ENCODE measurements at places on chromosomes 4 and X. TPM values are rescaled to one million over a fixed set of nuclear protein-coding genes. Genes with fewer than 3 reads are reported as not detected.
A peak's percentile ranks its signal among the peaks of the same experiment; 100 is the strongest.

GRCh38 chr4:185165605-185166063, 22.6 kb downstream of the SLC25A4 start:
- no peaks in the 10 kb centered on the region for H3K4me1 ChIP-seq
- no peak for DNase-seq
- H3K27me3 ChIP-seq = no peaks in the 10 kb centered on the region
- H3K27ac ChIP-seq = no peak overlapping the region
- H3K4me3 ChIP-seq = no peak overlapping the region

DNA sequence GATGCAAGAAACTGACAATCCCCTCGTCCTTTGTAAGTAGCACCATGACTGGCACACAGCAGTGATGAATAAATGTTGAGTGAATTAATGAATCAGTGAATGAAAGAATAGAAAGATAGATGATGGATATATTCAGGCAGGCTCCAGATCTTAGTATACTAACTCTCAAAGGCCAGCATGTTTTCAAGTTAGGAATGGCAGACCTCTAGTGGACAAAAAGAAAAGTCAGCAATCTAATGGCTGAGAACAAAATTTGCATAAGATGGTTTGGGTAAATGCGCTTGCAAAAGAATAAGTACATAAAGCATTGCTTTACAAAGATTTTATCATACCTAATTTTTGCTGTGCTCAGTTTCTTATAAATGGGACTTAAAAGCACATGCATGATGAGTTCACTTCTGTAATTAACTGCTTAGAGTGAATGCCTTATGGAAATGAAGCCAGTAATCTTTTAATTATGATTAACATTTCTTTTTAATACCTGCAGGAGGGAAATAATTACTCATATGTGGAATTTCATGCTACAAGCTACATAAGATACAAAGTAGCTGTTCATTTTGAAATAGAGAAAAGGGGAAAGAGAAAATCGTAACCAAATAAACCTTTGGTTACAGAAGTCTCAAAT, 126.9 kb upstream of the GPRIN3 start:
- H3K4me1 ChIP-seq = no peaks in the 10 kb centered on the region
- no peaks in the 10 kb centered on the region for H3K27me3 ChIP-seq
- H3K4me3 ChIP-seq = no peak overlapping the region
- DNase-seq = no peak
- no peaks in the 10 kb centered on the region for H3K36me3 ChIP-seq

DNA sequence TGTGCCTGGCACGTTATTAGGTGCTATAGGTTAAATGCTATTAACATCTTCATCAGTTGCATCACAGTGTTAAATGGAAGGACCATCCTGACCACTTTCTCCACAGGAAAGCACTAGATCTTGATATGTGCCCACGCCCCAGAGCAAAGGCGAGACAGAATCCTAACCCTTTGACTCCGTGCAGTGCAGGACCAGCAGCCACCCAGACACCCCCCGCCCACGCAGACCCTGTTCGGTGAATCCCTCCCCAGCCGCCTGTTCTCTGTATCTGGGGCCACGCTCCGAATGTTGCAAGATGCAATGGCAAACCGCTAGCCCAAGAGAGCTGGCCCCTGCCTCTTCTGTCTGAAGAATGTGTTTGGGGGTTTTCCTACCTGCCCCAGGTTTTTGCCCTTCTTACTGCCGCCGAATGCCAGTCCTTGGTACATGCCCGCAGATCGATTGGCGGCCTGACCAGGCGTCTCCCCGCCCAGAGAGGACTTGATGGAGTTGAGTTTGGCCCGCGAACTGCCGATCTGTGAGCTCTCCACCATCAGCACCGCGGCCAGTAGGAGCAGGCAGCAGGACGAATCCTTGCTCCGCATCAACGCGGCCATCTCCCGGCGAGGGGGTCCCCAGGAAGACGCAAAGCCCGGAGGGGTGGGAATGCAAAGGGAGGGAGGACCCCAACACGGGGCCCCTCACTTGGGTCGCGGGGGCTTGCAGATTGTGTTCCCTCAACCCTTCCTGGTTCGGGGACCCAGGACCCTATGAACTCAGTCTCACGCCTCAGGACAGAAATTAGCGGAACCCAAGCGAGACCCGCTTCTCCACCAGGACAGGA, 906 bp downstream of the DKK2 start:
- peak; percentile 6 for DNase-seq
- H3K27ac ChIP-seq = no peak overlapping the region
- no peaks in the 10 kb centered on the region for H3K27me3 ChIP-seq
- H3K4me3 ChIP-seq = peak overlapping the region; percentile 17
- H3K36me3 ChIP-seq = no peaks in the 10 kb centered on the region
- no peaks in the 10 kb centered on the region for H3K4me1 ChIP-seq

GRCh38 chr4:89929425-89930159, 34.9 kb downstream of the MMRN1 start:
- no peaks in the 10 kb centered on the region for H3K36me3 ChIP-seq
- DNase-seq = no peak
- no peaks in the 10 kb centered on the region for H3K4me1 ChIP-seq

DNA sequence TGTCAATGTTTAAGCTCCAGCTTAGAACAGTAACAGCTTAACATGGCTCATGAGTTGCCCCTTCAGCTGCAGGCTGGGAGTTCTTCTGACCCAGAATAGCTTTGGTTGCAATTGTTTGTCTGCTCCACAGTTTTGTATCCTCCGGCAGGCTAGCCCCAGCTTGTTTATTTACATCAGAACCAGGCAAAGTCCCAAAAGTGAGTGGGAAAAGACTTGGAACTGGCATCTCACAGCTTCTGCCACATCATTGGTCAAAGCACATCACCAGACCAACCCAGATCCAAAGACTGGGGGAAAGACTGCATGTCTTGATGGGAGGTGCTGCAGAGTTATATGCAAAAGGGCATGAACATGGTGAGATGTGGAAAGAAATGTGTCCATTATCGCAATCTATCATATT, 231.2 kb upstream of the CPEB2 start:
- H3K27ac ChIP-seq = no peak overlapping the region
- H3K27me3 ChIP-seq = no peaks in the 10 kb centered on the region
- H3K4me3 ChIP-seq = no peak overlapping the region
- no peaks in the 10 kb centered on the region for H3K4me1 ChIP-seq
- DNase-seq = no peak

- no peaks in the 10 kb centered on the region for H3K36me3 ChIP-seq
- no peak overlapping the region for H3K27ac ChIP-seq
- no peak overlapping the region for H3K4me3 ChIP-seq
- no peaks in the 10 kb centered on the region for H3K27me3 ChIP-seq
These were observed 24.9 kb upstream of the ZDHHC15 start for GRCh38 chrX:75547783-75548182.

- H3K27me3 ChIP-seq = no peaks in the 10 kb centered on the region
- H3K4me3 ChIP-seq = no peak overlapping the region
- DNase-seq = no peak
These were observed 641.6 kb downstream of the ANKRD50 start for GRCh38 chr4:124070688-124071484.

GRCh38 chr4:23966725-23967124, 76.9 kb upstream of the PPARGC1A start:
- H3K27me3 ChIP-seq = no peaks in the 10 kb centered on the region
- H3K4me1 ChIP-seq = no peaks in the 10 kb centered on the region
- H3K36me3 ChIP-seq = no peaks in the 10 kb centered on the region
- H3K27ac ChIP-seq = no peak overlapping the region

The PCDH18 gene
- 126 TPM for total RNA-seq

- no peaks in the 10 kb centered on the region for H3K36me3 ChIP-seq
- H3K4me1 ChIP-seq = no peaks in the 10 kb centered on the region
- no peak overlapping the region for H3K4me3 ChIP-seq
- no peak overlapping the region for H3K27ac ChIP-seq
- no peaks in the 10 kb centered on the region for H3K27me3 ChIP-seq
- no peak for DNase-seq
These were observed 191.6 kb downstream of the ANAPC10 start for GRCh38 chr4:144906181-144906925.

- H3K27me3 ChIP-seq = no peaks in the 10 kb centered on the region
- H3K4me1 ChIP-seq = no peaks in the 10 kb centered on the region
- H3K4me3 ChIP-seq = no peak overlapping the region
- no peaks in the 10 kb centered on the region for H3K36me3 ChIP-seq
- no peak for DNase-seq
These were observed 158.1 kb upstream of the VCX3A start for GRCh38 chrX:6693051-6693450.

- H3K27me3 ChIP-seq = no peaks in the 10 kb centered on the region
- no peak overlapping the region for H3K4me3 ChIP-seq
- DNase-seq = no peak
- H3K36me3 ChIP-seq = no peaks in the 10 kb centered on the region
- no peaks in the 10 kb centered on the region for H3K4me1 ChIP-seq
These were observed 175.1 kb downstream of the FHIP1A start for GRCh38 chr4:151584101-151584500.

The CCDC160 gene
- 2.1 TPM for total RNA-seq

The GAGE12J gene
- total RNA-seq = not detected

DNA sequence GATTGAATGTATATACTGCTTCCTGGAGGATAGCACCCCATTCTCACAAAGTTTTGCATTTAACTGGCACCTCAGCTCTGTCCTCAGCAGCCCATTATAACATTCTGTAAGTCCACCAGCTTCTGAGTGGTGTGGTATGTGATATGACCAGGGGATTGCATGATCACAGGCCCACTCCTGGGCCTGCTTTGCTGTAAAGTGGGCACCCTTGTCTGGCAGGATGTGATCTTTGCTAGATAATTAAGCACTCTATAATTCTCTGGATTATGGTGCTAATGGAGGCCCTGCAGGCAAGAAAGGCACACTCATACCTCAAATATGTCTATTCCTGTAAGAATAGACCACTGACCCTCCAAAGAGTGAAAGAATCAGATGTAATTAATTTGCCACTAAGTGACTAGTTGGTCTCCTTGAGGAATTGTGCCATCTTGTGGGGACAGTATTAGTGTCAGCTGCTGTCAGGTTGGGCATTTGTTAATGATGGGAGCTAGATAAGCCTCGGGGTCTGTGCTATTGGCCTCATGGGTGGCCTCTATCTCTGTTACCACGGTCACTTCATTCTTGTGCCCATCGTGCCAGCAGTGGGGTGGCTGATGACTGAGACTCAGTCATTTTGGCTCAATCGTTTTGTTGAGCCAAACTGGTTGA, 2.2 kb upstream of the CFI start:
- no peaks in the 10 kb centered on the region for H3K27me3 ChIP-seq
- no peaks in the 10 kb centered on the region for H3K4me1 ChIP-seq
- H3K36me3 ChIP-seq = no peaks in the 10 kb centered on the region
- H3K27ac ChIP-seq = no peak overlapping the region

GRCh38 chr4:58776627-58777026, 1666.4 kb upstream of the IGFBP7 start:
- no peaks in the 10 kb centered on the region for H3K27me3 ChIP-seq
- H3K27ac ChIP-seq = no peak overlapping the region
- no peak for DNase-seq

DNA sequence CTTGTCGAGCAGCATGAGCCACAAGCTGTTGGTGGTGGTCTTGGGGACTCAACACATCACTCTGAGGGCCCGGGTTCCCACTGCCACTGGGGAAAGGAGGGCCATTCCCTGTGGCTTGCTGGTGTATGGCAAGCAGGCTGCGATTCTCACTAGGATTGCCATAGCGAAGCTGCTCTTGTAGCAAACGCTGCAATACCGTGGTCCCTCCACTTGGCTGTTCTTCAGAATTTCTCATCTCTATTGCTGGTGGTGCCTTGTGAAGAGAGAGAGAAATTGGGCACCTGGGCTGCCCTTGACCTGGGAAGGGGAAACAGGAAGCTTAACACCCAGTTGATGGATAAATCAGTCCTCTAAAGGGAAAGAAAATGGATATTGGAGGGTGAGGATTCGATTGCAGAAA, 17.7 kb downstream of the AMOT start:
- no peaks in the 10 kb centered on the region for H3K36me3 ChIP-seq
- no peaks in the 10 kb centered on the region for H3K27me3 ChIP-seq
- no peak overlapping the region for H3K4me3 ChIP-seq
- H3K27ac ChIP-seq = no peak overlapping the region

- no peaks in the 10 kb centered on the region for H3K27me3 ChIP-seq
- no peak overlapping the region for H3K4me3 ChIP-seq
- no peak for DNase-seq
- H3K4me1 ChIP-seq = no peaks in the 10 kb centered on the region
- H3K36me3 ChIP-seq = no peaks in the 10 kb centered on the region
These were observed 99.4 kb downstream of the MBNL3 start for GRCh38 chrX:132389480-132389879.

The HERC5 gene
- 23.7 TPM for total RNA-seq

DNA sequence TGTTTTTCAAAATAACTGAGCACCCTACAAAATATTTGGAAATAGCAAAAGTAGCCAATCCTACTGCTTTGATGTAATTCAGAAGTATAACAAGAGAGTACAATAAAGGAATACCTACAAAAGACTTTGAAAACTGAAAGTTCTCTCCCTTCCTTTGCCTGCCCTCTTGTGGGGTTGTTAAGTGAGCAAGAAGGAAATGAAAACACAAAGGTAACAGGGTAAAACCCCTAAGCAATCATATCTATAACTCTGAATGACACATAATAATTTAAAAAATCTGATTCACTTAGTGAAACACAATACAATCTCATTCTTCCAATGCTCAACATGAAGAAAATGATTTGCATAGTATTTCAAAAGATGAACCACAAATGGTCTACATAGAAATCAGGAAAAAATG, 98.2 kb downstream of the FRYL start:
- DNase-seq = no peak
- H3K36me3 ChIP-seq = no peaks in the 10 kb centered on the region
- no peak overlapping the region for H3K27ac ChIP-seq
- H3K4me3 ChIP-seq = no peak overlapping the region
- H3K4me1 ChIP-seq = no peaks in the 10 kb centered on the region
- H3K27me3 ChIP-seq = no peaks in the 10 kb centered on the region

DNA sequence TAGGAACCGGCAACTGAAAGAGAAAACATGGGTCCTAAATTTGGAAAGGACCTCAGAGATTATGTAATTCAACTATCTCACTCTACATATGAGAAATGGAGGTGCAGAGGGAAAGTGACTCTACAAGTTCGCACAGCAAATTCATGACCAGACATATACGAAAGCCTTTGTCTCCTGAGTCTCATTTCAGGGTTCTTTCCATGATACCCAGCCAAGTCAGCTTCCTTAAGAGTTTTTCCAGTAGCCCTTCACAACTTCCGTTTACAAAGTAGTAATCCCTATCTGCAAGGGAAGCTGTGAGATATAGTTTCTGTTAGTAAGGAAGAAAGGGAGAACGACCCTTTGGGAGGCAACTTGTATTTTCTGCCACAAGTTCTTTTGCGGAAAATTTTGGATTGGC, 110.6 kb downstream of the TEX13A start:
- no peaks in the 10 kb centered on the region for H3K4me1 ChIP-seq
- no peak for DNase-seq
- H3K27me3 ChIP-seq = no peaks in the 10 kb centered on the region
- H3K27ac ChIP-seq = no peak overlapping the region
- no peak overlapping the region for H3K4me3 ChIP-seq

The APLN gene
- not detected for total RNA-seq

DNA sequence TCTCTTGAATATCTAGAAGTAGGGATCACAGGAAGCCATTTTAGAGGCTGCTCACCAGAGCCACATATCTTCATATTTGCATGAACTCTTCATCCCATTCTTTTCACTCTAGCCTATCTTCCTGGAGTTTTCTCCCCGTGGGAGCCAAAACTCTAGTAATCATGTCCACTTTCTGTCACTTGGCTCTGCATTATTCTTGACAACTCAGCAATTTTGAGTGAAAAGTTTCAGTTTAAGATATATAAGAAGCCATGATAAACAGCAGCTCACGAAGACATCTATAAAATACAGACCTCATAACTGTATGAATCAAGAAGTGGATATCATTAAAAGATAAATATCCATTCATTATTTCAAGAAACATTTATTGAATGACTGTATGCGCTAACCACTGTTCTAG, 79.1 kb upstream of the NR0B1 start:
- no peaks in the 10 kb centered on the region for H3K36me3 ChIP-seq
- no peak for DNase-seq
- no peak overlapping the region for H3K4me3 ChIP-seq

GRCh38 chr4:162682651-162683050, 484.0 kb downstream of the NAF1 start:
- no peaks in the 10 kb centered on the region for H3K4me1 ChIP-seq
- DNase-seq = no peak
- no peak overlapping the region for H3K27ac ChIP-seq
